ENCODE measurements at places on chromosomes 11 and 22. TPM values are rescaled to one million over a fixed set of nuclear protein-coding genes. Genes with fewer than 3 reads are reported as not detected.

PNPLA5 gene
- total RNA-seq, result not detected

CXCR5 gene
- total RNA-seq, result not detected

NECTIN1 gene
- 2.2 TPM for total RNA-seq

ATP5MG gene
- 48.2 TPM for total RNA-seq

RTN4R gene
- 2.3 TPM for total RNA-seq

LRRN4CL gene
- total RNA-seq, result 47.6 TPM

DNA sequence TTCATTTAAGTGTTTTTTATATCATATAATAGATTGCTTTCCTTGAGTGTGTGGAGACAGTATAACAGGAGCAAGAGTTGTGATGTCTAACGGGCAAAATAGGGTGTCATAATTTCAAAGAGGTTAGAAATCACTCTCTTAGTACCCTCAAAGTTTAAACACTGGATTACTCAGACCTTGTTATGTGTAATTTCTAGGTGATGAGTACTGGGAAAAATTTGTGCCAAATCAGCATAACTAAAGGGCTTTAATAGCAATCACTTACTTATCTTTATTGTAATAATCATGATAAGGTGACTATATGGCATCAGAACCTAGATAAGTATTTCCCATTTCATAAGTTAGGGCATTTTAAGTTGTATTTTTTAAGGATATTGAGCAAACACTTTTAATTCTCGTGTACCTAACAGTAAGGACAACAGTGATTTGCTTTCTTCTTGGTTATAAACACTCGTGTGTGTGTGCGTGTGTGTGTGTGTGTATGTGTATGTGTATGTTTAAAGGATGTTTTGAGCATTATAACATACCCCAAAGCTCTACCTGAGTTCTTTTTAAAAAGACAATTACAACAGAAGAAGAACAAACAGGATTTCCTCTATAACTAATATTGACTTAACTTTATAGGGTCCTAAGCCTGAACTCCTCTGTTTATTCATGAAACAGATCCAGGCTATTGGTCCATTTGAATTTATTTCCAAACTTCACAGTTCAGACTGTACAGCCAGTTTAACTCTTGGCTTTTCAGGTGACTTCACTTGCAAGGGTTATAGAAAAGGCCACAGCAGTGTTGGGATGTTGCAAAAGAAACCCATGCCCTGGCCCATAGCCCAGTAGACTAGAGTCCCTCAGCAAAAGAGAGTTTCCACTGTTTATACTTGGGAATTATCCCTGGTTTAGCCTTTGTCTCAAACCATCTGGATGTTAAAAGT, 23.7 kb upstream of the PDE3B start:
- no peak for DNase-seq

GRCh38 chr11:102495161-102496042, 35.1 kb downstream of the MMP7 start:
- DNase-seq, result no peak

- DNase-seq, result no peak
Measured at GRCh38 chr11:83471831-83472727, 185.9 kb upstream of the CCDC90B start.

GRCh38 chr11:62081378-62082291, 42.2 kb upstream of the INCENP start:
- peak; percentile 70 for DNase-seq

All from omental fat pad (tissue), 4 donors.